ENCODE measurements at places on chromosomes 16 and 17. TPM values are rescaled to one million over a fixed set of nuclear protein-coding genes. Genes with fewer than 3 reads are reported as not detected.

The ZG16 gene
- polyA plus RNA-seq, result 0.06 TPM

The AGRP gene
- 0.39 TPM for polyA plus RNA-seq

The CNTNAP1 gene
- 11.1 TPM for polyA plus RNA-seq

The CHRNE gene
- polyA plus RNA-seq, result 1.3 TPM

The PMFBP1 gene
- polyA plus RNA-seq, result 3.0 TPM

The SLC39A11 gene
- 26.8 TPM for polyA plus RNA-seq

The PIPOX gene
- 12.6 TPM for polyA plus RNA-seq

The CLEC19A gene
- 0.16 TPM for polyA plus RNA-seq

DNA sequence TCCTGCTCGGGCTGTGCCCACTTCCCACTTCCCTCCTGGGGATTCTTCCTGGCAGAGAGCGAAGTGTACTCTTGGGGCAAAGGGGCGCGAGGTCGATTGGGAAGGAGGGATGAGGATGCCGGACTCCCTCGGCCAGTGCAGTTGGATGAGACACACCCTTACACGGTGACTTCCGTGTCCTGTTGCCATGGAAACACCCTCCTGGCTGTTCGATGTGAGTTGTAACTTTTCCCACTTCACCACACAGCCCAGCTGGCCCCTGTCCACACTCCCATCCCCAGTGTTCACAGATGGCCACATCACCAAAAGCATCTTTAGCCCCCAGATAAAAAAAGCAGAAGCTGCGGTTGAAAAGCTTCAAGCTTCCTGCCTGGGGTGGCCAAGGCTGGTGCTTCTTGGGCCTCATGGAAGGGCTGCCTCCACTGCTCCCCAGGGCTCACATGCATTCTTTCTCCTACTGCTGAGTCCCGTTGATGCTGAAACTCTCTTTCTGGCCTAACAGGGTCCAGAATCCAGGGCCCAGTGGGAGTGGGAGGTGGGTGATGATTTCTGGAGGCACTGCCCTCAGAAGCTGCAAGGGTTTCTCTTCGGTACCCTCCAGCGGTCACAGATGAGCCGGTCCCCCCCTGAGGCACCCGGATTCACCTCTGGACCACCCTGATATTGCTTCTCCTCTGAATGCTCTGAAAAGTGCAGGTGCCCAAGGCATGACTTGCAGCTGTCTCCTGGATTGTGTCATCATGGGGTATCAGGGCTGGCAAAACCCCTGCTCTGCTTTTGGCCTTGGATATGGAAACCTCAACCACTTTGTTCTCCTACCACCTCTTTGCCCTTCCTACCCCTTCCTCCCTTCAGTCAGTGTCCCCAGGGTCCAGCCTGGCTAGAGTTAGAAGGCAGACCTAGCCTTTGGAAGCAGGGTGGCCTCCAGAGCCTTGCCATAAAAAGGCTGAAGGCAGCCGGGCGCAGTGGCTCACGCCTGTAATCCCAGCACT lies 2.2 kb upstream of the TRAF4 start:
- no peak for DNase-seq

GRCh38 chr16:74637742-74638453 lies 28.8 kb downstream of the RFWD3 start:
- no peak for DNase-seq

- no peak for DNase-seq
Observed at GRCh38 chr17:47882247-47882646, 13.8 kb upstream of the SP2 start.

DNA sequence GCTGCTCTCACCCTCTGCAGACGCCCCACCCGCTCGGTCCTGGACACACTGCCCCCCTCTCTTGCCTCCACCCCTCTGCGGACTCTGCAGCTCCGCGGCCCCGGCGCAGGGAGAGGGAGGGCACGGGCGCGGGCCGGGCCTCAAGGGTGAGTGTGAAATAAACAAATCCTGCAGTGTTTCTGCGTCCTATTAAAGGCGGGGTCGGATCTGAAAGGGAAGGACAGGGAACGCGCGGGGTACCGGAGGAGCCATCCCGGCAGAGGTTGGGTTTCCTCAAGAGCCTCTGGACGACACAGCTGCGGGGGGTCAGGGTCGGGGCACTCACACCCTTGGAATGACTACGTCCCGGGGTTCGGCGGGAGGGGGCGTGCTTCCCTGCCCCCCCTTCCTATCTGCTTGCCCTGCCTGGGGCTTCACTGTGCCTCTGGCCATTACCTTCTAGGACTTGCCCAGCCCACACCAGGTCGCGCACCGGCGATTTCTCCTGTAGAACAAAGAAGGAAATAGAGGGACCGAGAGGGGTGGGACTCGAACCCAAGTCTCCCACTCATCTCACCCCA lies 466 bp upstream of the HSF4 start:
- no peak for DNase-seq

- no peak for DNase-seq
Observed at GRCh38 chr16:6265968-6266367, 1066.7 kb upstream of the RBFOX1 start.

DNA sequence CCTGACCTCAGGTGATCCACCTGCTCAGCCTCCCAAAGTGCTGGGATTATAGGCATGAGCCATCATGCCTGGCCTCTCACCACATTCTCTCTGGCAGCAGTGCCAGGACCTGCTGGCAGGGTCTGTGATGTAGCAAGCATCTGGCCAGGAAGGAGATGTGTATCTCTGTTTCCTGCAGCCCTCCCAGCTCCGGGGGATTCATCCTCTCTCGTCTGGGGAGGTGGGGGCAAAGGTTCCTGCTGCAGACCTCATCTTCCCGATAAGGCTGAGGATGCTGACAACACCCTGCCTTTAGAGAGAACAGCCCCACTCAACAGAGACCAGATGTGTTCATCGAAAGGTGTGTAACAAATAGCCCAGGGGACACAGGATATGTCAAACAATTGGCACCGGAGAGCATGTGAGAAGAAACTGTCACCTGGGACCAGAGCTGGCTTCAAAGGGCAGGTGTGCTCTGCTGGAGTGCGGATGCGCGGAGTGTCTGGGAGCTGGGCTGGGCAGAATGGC lies 54.8 kb upstream of the SEC14L1 start:
- DNase-seq, result no peak

DNA sequence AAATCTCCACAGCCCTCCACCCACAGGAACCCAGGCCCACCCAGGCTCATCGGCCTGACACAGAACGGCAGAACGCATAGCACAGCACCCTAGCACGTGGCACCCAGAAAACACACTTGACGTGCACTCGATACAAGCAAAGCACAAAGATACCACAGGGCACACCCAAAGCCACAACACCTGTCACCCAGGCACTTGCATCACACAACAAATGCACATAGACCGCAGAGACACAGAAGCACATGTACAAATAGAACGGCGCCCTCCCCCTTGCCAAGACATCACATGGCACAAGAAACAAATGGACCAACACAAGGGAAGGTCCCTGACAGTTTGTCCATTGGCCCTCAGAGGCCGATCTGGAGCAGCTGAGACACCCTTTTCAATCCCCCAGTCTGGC lies 147.7 kb upstream of the WSCD1 start:
- no peak for DNase-seq

GRCh38 chr17:49861150-49861884 lies 13.4 kb upstream of the TAC4 start:
- no peak for DNase-seq

- DNase-seq, result no peak
Observed at GRCh38 chr17:63735691-63736090, 5.9 kb downstream of the STRADA start.

DNA sequence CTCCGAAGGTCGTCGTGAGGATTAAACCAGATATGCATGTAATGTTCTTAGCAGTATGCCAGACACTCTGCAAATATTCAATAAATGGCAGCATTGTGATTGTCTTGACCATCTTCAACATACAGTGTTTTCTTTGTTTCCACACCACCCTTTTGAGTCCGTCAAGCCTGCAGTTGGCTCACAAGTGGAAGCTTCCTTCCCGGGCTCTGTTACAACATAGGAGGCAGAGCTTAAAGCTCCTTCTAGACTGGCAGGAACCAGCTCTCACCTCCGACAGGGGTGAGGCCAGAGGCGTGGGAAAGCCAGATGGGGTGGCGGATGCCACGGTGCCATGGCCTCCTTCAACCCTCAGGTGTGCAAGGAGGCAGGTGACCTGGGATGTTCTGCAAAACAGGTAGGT lies 138.3 kb downstream of the FOXL1 start:
- no peak for DNase-seq

GRCh38 chr17:21500064-21500463 lies 123.9 kb downstream of the KCNJ12 start:
- DNase-seq, result no peak

- no peak for DNase-seq
Observed at GRCh38 chr16:59566446-59566845, 832.3 kb upstream of the GOT2 start.

DNA sequence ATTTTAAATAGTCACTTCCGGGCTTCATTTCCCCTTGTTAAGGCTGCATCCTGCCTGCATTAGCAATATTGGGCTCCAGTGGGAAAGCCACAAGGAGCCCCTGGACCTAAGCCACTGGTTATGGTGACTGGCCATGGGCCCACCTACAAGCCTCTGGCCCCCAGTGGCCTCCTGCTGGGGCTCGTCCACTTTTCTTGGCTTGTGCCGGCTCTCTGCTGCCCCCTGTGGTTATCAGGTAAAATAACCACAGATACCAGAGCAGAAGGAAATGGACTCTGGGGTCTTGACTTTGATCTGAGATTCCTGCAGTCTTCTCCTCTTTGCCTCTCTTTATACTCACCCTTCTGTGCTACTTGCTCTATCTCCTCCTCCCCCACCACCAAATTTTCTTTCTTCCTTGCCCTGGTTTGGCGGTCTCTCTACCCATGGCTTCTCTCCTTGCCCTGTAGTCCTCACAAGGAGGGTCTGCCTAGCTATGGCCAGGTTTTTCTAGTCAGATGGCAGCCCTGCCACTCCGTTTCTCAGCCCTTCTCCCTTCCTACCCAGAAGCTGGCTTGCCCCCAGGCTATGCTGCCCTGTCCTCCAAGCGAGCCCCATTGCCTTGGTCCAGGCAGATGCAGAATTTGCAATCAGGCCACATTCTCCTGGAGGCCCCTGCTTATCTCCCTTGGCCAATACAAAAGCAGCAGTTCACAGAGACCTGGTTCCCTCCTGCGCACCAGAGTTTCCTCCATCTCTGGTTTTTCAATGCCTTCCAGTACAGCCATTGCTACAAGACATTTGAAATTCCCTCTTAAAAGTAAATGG lies 82.9 kb upstream of the RCVRN start:
- no peak for DNase-seq

DNA sequence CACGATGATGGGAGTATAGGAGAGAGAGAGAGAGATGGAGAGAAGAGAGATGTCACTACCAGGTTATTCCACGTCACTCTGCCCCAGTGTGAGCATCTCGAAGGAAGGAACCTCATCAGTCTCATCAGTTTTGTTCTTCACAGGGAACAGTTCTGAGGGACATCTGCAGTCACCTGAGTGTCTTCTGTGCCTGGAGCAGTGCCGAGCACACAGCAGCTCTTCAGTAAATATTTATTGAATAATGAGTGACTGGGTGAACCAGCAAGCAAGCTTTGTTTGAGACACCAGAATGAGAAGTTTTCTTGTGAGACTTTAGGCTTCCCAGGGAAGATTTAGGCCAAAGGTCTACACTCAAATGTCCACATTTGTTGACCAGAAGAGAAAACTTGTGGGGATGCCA lies 142.4 kb upstream of the IRX3 start:
- no peak for DNase-seq

DNA sequence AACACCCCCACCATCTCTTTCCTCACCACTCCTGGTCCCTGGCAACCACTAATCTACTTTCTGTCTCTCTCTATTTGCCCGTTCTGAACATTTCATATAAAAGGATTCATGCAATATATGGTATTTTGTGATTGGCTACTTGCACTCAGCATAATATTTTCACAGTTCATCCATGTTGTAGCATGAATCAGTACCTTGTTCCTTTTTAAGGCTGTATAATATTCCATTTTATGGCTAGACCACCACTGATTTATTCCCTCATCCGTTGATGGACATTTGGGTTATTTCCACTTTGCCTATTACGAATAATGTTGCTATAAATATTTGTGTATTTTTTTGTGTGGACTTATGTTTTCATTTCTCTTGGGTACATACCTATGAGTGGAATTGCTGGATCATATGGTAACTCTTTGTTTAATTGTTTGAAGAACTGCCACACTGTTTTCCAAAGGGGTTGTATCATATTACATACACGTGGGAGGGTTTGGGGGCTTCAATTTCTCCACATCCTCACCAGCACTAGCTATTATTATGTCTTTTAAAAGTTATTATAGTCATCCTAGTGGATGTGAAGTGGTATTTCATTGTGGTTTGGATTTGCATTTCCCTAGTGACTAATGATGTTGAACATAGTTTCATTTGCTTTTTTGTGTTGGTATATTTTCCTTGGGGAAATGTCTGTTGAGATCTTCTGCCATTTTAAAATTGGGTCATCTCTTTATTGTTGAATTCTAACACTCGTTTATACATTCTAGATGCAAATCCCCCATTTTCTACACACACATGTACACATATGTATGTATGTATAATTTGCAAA lies 26.3 kb downstream of the SEC14L5 start:
- DNase-seq, result no peak

DNA sequence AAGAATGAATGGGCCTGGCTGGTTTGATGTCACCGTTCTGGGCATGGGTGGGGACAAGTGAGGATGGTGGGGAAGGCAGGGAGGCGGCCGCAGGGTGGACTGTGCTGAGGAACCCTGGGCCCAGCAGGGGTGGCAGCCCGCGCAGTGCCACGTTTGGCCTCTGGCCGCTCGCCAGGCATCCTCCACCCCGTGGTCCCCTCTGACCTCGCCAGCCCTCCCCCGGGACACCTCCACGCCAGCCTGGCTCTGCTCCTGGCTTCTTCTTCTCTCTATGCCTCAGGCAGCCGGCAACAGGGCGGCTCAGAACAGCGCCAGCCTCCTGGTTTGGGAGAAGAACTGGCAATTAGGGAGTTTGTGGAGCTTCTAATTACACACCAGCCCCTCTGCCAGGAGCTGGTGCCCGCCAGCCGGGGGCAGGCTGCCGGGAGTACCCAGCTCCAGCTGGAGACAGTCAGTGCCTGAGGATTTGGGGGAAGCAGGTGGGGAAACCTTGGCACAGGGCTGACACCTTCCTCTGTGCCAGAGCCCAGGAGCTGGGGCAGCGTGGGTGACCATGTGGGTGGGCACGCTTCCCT lies 6.5 kb upstream of the SERPINF1 start:
- DNase-seq, result no peak

GRCh38 chr16:50245417-50246298 lies 20.7 kb upstream of the ADCY7 start:
- no peak for DNase-seq

GRCh38 chr17:36546418-36547093 lies 1.8 kb downstream of the GGNBP2 start:
- DNase-seq, result no peak

Data from left renal cortex interstitium (tissue), 4 donors.